SJSA1 (cell line): ENCODE measurements at places on chromosomes 7 and 10. TPM values are rescaled to one million over a fixed set of nuclear protein-coding genes. Genes with fewer than 3 reads are reported as not detected.

GRCh38 chr10:129470103-129470851 is 3.2 kb downstream of the MGMT start:
- no peaks in the 10 kb centered on the region for H3K36me3 ChIP-seq
- H3K27me3 ChIP-seq = no peaks in the 10 kb centered on the region
- no peak overlapping the region for H3K4me3 ChIP-seq

GRCh38 chr10:44068716-44069482 is 316.0 kb downstream of the CXCL12 start:
- no peaks in the 10 kb centered on the region for H3K4me1 ChIP-seq
- DNase-seq = no peak
- no peak overlapping the region for H3K4me3 ChIP-seq
- H3K27me3 ChIP-seq = no peaks in the 10 kb centered on the region
- H3K36me3 ChIP-seq = no peaks in the 10 kb centered on the region
- H3K27ac ChIP-seq = no peak overlapping the region

DNA sequence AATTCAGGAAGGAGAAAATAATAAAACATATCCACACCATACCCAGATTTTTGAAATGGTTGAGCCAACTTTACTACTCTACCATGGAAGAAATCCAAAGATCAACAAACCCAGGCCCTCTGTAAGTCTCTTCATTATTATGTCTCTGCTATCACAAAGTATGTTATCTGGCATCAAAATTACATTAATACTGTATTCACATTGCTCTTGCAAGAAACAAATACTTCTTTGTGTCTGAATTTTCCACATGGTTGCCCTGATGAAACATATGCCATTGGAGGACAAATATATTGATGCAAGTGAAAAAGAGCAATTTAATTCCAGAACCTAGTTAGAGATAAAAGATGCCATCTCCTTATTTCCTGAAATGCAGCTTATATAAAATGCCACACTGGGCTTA is 204.0 kb downstream of the FZD1 start:
- no peak overlapping the region for H3K4me3 ChIP-seq
- H3K36me3 ChIP-seq = no peaks in the 10 kb centered on the region
- DNase-seq = no peak
- no peaks in the 10 kb centered on the region for H3K4me1 ChIP-seq

The ANLN gene
- 298 and 397 TPM in 2 replicates for total RNA-seq

- H3K4me1 ChIP-seq = peaks cover 22% of the 10 kb centered on the region
- no peak overlapping the region for H3K27ac ChIP-seq
- no peaks in the 10 kb centered on the region for H3K36me3 ChIP-seq
Observed at GRCh38 chr10:103492655-103493261, 747 bp upstream of the NEURL1 start.

- no peak overlapping the region for H3K4me3 ChIP-seq
Observed at GRCh38 chr7:44277851-44278250, 47.5 kb downstream of the CAMK2B start.

GRCh38 chr10:34538281-34538829 is 276.7 kb downstream of the PARD3 start:
- no peaks in the 10 kb centered on the region for H3K36me3 ChIP-seq
- H3K4me1 ChIP-seq = peaks cover 19% of the 10 kb centered on the region
- H3K27ac ChIP-seq = peak overlapping the region; percentile 3
- H3K27me3 ChIP-seq = no peaks in the 10 kb centered on the region

- H3K27ac ChIP-seq = no peak overlapping the region
- no peaks in the 10 kb centered on the region for H3K36me3 ChIP-seq
- no peaks in the 10 kb centered on the region for H3K4me1 ChIP-seq
- no peak overlapping the region for H3K4me3 ChIP-seq
- no peak for DNase-seq
Observed at GRCh38 chr10:96325719-96326373, 21.6 kb downstream of the DNTT start.

GRCh38 chr7:107995184-107996071 is 7.5 kb downstream of the LAMB1 start:
- H3K27ac ChIP-seq = peak overlapping the region; percentile 77
- peaks cover 69% of the 10 kb centered on the region for H3K4me1 ChIP-seq
- H3K27me3 ChIP-seq = no peaks in the 10 kb centered on the region
- H3K4me3 ChIP-seq = no peak overlapping the region
- DNase-seq = peak; percentile 89

- no peak overlapping the region for H3K4me3 ChIP-seq
- no peak for DNase-seq
- H3K36me3 ChIP-seq = no peaks in the 10 kb centered on the region
- H3K27me3 ChIP-seq = no peaks in the 10 kb centered on the region
- no peak overlapping the region for H3K27ac ChIP-seq
Observed at GRCh38 chr10:78333362-78334143, 299.9 kb downstream of the RPS24 start.

DNA sequence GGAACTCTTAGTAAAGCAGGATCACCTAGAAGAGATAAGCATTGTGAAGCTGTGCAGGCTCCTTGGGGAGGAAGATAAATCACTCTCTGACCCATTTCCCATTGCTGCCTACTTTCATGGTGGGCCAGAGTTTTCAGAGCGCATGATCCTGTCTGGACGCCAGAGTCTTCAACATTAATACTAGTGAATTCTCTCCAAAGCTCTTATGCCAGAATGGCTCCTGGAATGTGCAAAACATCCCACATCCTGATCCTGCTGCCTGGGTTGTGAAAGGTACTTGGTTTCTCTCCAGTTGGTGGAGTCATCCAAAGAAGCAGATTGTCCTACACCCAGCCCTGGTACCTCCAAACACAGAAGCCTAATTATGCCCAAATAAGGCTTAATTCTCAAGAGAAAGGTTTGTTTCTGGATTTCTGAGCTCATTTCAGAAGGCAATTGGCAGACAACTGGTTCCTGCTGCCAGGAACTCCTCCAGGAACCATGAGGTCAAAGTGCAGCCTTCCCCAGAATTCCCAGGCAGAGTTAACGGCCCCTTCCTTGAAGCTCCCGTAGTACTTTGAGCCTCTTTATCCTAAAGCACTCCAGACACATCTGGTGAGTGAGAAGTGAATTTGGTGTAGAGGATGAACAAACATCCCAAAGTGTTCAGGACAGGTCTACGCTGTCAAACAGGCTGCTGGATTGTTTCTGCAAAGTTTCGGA is 495.2 kb downstream of the PLXNA4 start:
- no peak overlapping the region for H3K27ac ChIP-seq
- DNase-seq = no peak
- H3K4me3 ChIP-seq = no peak overlapping the region
- H3K36me3 ChIP-seq = no peaks in the 10 kb centered on the region

DNA sequence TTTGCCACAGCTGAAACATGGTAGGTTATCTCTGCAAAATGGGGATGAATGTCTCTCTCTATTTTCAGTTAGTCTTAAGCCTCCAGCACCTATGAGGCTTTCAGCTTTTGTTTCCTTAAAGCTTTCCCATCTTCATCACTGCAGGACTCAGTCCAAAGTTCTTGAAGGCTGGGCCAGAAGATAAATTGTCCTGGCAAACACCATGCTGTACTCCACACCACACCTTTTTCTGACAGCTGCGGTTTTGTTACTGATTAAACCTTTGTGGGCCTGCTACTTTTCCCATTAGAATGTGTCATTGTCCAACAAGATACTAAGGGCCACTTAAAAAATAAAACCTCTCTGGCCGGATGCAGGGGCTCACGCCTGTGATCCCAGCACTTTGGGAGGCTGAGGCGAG is 87.2 kb upstream of the A1CF start:
- H3K4me1 ChIP-seq = no peaks in the 10 kb centered on the region
- no peaks in the 10 kb centered on the region for H3K27me3 ChIP-seq
- no peak for DNase-seq
- H3K27ac ChIP-seq = no peak overlapping the region
